H9 (cell line): ENCODE measurements at places on chromosomes 12 and 14. TPM values are rescaled to one million over a fixed set of nuclear protein-coding genes. Genes with fewer than 3 reads are reported as not detected.

Gene ANG
- 3.2 and 3.8 TPM in 2 replicates for total RNA-seq

Gene COCH
- 25.8 and 26.0 TPM in 2 replicates for total RNA-seq

Gene OR6C2
- not detected in 2 replicates for total RNA-seq

Gene RNASE4
- not detected in 2 replicates for total RNA-seq

Gene AMDHD1
- 0.29 and 0.42 TPM in 2 replicates for total RNA-seq

Gene KRT79
- total RNA-seq: not detected in 2 replicates

Gene SCNN1A
- 104 and 111 TPM in 2 replicates for total RNA-seq

Gene KRT83
- total RNA-seq: not detected in 2 replicates

Gene RDH12
- 0.70 and 0.74 TPM in 2 replicates for total RNA-seq

Gene NID2
- 6.4 and 6.6 TPM in 2 replicates for total RNA-seq

Gene MUCL1
- total RNA-seq: not detected in 2 replicates

Gene NTF3
- total RNA-seq: 0.48 TPM in 2 replicates

Gene ZNF891
- 1.7 and 2.1 TPM in 2 replicates for total RNA-seq

Gene GPRC5A
- 0.09 and 0.13 TPM in 2 replicates for total RNA-seq

Gene CHGA
- 6.7 and 7.8 TPM in 2 replicates for total RNA-seq

Gene TAS2R13
- total RNA-seq: 0.50 and 0.75 TPM in 2 replicates

Gene CELA1
- not detected in 2 replicates for total RNA-seq

Gene RNF212B
- 0.15 and 0.39 TPM in 2 replicates for total RNA-seq

Gene CD163
- total RNA-seq: 0.07 and 0.09 TPM in 2 replicates

Gene GDF3
- 9.1 and 9.9 TPM in 2 replicates for total RNA-seq

Gene CLEC14A
- not detected in 2 replicates for total RNA-seq

Gene SIX6
- total RNA-seq: not detected in 2 replicates
